ENCODE measurements at places on chromosomes 11 and 22.

GRCh38 chr11:18324381-18324780, 2.0 kb downstream of the GTF2H1 start:
- H3K27ac ChIP-seq: no peak overlapping the region
- no peak for DNase-seq
- H3K27me3 ChIP-seq: no peaks in the 10 kb centered on the region
- peaks cover 6% of the 10 kb centered on the region for H3K4me1 ChIP-seq
- no peak overlapping the region for H3K4me3 ChIP-seq

- H3K27me3 ChIP-seq: no peaks in the 10 kb centered on the region
- H3K4me3 ChIP-seq: no peak within 1 kb of the TSS
- H3K36me3 ChIP-seq: no peaks in the 10 kb centered on the region
- H3K27ac ChIP-seq: no peak within 1 kb of the TSS
Measured at GRCh38 chr11:60016881-60017280, at the start of gene OOSP4B. Gene OOSP4B (plus strand): TSS chr11:60017181.

DNA sequence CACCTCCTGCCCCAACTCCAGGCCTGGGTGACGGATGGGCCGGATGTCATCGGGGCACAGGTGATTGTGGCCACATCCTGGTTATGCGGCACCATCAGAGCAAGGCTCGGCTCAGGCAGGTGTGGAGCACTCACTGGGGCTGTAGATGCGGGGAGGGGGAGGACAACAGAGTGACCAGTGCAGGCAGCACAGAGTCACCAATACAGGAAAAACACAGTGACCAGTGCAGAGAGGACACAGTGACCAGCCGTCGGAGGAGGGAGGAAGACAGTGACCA, 209.1 kb downstream of the BRD1 start:
- no peaks in the 10 kb centered on the region for H3K4me1 ChIP-seq
- no peak overlapping the region for H3K27ac ChIP-seq
- no peak for DNase-seq
- peaks cover 6% of the 10 kb centered on the region for H3K27me3 ChIP-seq

DNA sequence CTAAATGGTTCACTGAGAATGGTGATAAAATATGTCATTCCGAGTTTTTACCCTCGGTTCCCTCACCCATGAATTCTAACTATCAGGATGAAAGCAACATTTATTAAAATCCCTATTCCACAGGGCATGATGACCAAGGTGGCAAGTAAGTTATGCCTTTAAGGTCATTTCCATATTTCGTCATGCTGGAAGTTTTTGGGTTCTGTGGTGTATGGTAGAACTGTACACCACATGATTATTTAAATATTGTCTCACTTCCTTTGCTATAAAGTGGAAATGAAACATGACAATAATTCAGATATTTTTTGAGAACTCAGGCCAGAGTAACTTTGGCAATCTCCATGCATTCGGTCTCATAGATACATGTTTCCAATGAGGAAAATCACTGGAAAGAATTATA, 68.5 kb upstream of the CARD18 start:
- no peaks in the 10 kb centered on the region for H3K4me1 ChIP-seq
- H3K27me3 ChIP-seq: no peaks in the 10 kb centered on the region
- no peak overlapping the region for H3K27ac ChIP-seq

- no peak overlapping the region for H3K4me3 ChIP-seq
- H3K4me1 ChIP-seq: peaks cover 24% of the 10 kb centered on the region
- no peaks in the 10 kb centered on the region for H3K36me3 ChIP-seq
Measured at GRCh38 chr22:35544189-35544588, 3.6 kb downstream of the RASD2 start.

- peak; percentile 70 for DNase-seq
- peaks cover 6% of the 10 kb centered on the region for H3K36me3 ChIP-seq
- H3K27ac ChIP-seq: peak overlapping the region; percentile 15
- no peaks in the 10 kb centered on the region for H3K27me3 ChIP-seq
- H3K4me1 ChIP-seq: peaks cover 37% of the 10 kb centered on the region
Measured at GRCh38 chr11:75311858-75312288, 39.6 kb downstream of the ARRB1 start.

DNA sequence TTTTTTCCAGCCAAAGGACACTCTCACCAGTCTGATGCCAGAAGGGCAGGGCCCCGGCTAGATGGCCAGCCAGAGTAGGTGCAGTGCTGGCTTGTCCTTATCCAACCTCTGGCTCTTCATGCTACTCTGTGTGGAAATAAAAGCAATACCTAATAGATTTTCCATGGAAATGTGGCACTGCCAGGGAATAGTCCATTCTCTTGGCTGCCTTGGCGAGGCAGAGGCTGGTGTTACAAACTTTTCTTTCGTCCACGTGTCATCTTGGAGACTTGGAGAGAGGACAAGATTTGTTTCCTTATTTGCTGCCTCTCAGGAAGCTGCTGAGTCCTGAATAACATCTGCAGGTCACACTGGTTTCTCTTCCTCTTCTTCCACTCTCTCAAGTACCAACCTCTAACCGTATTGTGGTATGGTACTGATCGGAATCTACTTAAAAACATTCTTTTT, 17.2 kb upstream of the C1QTNF4 start:
- peaks cover 3% of the 10 kb centered on the region for H3K4me1 ChIP-seq
- H3K36me3 ChIP-seq: peaks cover 37% of the 10 kb centered on the region
- H3K4me3 ChIP-seq: no peak overlapping the region
- no peaks in the 10 kb centered on the region for H3K27me3 ChIP-seq
- H3K27ac ChIP-seq: no peak overlapping the region

GRCh38 chr22:46072110-46072881, 78.0 kb upstream of the PPARA start:
- H3K27ac ChIP-seq: peak overlapping the region; percentile 72
- peaks cover 37% of the 10 kb centered on the region for H3K4me1 ChIP-seq
- H3K4me3 ChIP-seq: peak overlapping the region; percentile 97
- peaks cover 31% of the 10 kb centered on the region for H3K36me3 ChIP-seq

DNA sequence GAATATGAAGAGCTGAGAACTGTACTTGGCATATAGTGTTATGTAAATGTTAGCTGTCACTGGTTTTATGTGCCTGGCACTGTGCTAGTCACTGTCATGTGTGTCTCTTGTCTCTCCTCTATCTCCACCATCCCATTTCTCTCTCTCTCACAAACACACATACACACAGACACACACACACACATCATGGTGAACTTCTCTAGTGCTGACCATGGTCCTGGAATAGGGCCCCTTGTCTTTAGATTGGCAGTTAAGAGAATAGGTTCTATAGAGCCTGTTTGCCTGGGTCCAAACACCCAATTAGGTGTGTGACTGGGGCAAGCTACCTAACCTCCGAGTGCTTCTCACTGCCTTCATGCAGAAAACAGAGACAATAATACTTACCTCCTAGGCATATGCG, 109.7 kb upstream of the NARS2 start:
- no peaks in the 10 kb centered on the region for H3K36me3 ChIP-seq
- H3K27me3 ChIP-seq: no peaks in the 10 kb centered on the region
- DNase-seq: peak; percentile 15
- H3K4me1 ChIP-seq: no peaks in the 10 kb centered on the region
- H3K4me3 ChIP-seq: no peak overlapping the region

- H3K27ac ChIP-seq: no peak overlapping the region
- H3K36me3 ChIP-seq: no peaks in the 10 kb centered on the region
- H3K4me3 ChIP-seq: no peak overlapping the region
- peaks cover 52% of the 10 kb centered on the region for H3K27me3 ChIP-seq
- H3K4me1 ChIP-seq: peaks cover 11% of the 10 kb centered on the region
- DNase-seq: no peak
Measured at GRCh38 chr11:61577383-61578118, 3.3 kb downstream of the SYT7 start.

DNA sequence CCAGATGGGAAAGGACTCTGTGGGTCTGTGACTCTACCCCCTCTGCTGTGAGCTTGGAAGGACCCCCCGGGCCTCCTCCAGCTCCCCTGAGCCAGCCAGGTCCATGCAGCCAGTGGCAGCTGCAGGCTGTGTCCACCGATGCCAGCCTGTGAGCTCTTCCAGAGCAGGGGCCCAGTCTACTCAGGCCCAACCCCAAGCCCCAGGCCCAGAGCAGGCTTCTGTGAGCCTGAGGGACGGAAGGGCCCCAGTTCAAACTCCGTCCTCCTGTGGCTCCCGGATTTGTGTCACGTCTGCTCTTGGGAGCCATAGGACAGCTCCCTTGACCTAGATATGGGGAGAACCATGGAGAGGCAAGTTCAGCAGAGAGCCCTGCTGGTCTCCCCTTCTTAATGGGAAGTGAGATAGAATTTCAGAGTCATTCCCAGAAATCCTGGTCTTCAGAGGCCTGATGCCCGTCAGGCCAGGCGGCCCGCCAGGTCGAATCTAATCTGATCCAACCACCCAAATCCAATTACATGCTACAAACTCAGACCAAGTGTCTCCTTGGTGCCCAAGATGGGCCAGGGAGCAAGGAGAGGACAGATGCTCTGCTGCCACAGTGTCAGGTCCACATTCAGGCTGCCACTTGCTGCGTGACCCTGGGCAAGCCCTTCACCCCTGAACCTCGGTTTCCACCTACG, 75.1 kb downstream of the SCUBE1 start:
- H3K4me3 ChIP-seq: no peak overlapping the region
- H3K4me1 ChIP-seq: peaks cover 14% of the 10 kb centered on the region
- H3K27ac ChIP-seq: no peak overlapping the region

DNA sequence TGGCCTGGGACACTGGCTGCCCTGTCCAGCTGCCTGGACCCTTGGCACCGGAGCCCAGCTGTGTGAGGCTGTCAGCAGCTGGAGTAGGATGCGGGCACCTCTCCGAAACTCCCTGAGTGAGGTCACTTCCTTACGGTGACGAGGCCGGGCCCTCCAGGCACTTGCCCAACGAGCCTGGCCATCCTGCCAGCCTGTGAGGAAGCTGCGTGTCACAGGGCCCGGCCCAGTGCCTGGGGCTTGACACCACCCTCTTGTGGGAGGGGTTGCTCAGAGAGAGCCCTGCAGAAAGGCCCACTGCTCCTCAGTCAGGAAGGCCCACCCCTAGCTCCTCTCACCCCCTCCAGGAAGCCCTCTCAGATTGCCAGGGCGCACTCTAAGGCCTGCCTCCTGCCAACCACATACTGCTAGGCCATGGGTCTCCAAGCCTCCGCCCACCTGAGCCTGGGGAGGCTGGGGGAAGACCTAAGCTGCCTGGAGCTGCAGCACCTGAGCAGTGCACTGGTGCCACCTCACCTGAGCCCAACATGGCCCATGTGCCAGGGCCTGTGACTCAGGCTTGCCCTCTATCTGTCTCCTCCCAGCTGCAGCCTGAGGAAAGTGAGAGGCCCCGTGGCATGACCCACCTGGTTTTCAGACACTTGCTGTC, 4.3 kb upstream of the PHLDA2 start:
- H3K27me3 ChIP-seq: no peaks in the 10 kb centered on the region
- no peak overlapping the region for H3K4me3 ChIP-seq

DNA sequence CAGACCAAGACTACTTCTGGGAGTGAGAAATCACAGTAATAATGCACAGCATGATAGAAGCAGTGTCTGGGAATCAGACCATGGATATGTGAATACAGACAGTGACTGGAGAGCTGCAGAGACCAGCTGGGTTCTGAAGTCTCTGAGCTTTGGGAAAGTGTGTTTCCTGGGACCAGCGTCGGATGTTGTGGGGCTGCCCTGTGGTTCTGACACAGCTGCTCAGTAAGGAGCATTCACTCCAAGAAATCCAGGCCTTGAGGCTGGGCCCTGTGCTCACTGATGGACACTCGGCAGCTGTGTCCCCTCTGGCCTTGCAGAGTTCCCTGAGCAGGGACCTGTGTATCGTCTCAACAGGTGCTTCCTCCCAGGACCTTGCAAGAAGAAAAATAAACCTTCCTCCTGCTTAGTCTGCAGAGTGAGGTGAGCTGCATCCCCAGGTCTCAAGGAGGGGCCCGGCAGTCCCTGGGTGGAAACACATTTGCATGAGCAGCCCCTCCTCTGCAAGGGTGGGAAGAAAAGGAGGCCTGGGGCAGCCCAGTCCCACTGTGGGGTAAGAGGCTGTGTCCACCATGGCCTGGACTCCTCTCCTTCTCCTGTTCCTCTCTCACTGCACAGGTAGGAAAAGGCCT, 107.9 kb downstream of the VPREB1 start:
- H3K4me3 ChIP-seq: no peak overlapping the region
- H3K36me3 ChIP-seq: no peaks in the 10 kb centered on the region
- no peak for DNase-seq
- H3K27ac ChIP-seq: no peak overlapping the region
- H3K27me3 ChIP-seq: peaks cover 56% of the 10 kb centered on the region
- H3K4me1 ChIP-seq: no peaks in the 10 kb centered on the region

DNA sequence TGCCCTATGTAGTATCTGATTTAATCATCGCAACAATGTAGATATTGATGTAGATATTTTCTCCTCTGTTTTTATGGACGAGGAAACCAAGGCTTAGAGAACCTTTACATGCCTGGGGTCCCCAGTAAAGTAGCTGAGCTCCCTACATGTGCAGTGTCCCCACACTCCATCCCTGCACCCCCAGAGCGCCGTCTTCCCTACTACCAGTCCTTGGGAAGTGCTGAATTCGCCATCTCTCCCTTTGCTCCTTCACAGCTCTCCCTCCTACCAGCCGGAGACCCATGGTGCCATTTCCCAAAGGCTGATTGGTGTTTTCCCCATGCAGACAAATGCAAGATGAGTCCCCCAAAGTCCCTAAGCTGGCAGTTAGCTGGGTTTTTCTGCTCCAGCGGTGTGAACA, 86.0 kb downstream of the CEP164 start:
- peaks cover 12% of the 10 kb centered on the region for H3K27me3 ChIP-seq
- peaks cover 3% of the 10 kb centered on the region for H3K4me1 ChIP-seq
- no peak for DNase-seq
- H3K27ac ChIP-seq: no peak overlapping the region
- H3K4me3 ChIP-seq: no peak overlapping the region

DNA sequence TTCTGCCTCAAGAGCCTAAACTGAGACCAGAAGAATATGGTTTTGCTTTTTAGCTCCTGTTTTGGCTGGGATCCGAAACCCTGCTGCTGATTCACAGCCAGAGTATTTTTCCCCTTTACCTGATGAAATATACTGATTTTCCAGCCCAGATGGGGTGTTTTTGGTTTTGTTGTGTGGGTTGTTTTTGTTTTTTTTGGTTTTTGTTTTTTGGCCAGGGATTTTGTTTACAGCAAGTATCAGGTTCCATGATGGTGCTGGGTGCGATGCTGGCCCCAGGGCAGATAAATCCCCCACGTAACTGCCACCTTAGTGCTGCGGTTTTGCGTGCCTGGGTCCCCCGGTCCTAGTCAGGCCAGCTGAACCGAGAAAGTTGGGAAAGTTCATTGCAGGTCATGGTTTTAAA, 103.7 kb downstream of the ZBTB16 start:
- peaks cover 17% of the 10 kb centered on the region for H3K4me1 ChIP-seq
- H3K27ac ChIP-seq: no peak overlapping the region
- H3K4me3 ChIP-seq: peak overlapping the region; percentile 56
- no peaks in the 10 kb centered on the region for H3K36me3 ChIP-seq
- no peak for DNase-seq

- no peak for DNase-seq
- H3K27me3 ChIP-seq: no peaks in the 10 kb centered on the region
- H3K4me3 ChIP-seq: no peak overlapping the region
- peaks cover 83% of the 10 kb centered on the region for H3K36me3 ChIP-seq
- no peak overlapping the region for H3K27ac ChIP-seq
Measured at GRCh38 chr11:66708701-66709100, 20.3 kb downstream of the SPTBN2 start.

- H3K36me3 ChIP-seq: peaks cover 24% of the 10 kb centered on the region
- peak; percentile 81 for DNase-seq
- H3K4me1 ChIP-seq: peaks cover 24% of the 10 kb centered on the region
- H3K4me3 ChIP-seq: peak overlapping the region; percentile 90
Measured at GRCh38 chr11:65180877-65181568, 705 bp upstream of the CAPN1 start.

- H3K4me1 ChIP-seq: no peaks in the 10 kb centered on the region
- DNase-seq: no peak
- peaks cover 23% of the 10 kb centered on the region for H3K36me3 ChIP-seq
Measured at GRCh38 chr11:106001304-106002012, 20.6 kb downstream of the MSANTD4 start.

Measured in mesenchymal stem cell (in vitro differentiated cells and primary cell).